ENCODE measurements at places on chromosomes 16 and 17. TPM values are rescaled to one million over a fixed set of nuclear protein-coding genes. Genes with fewer than 3 reads are reported as not detected.

The ANKS4B gene
- not detected for total RNA-seq

The RDM1 gene
- not detected for total RNA-seq

The DNAH9 gene
- not detected for total RNA-seq

The LYZL6 gene
- not detected for total RNA-seq

The TMED6 gene
- total RNA-seq, result not detected

The C17orf58 gene
- total RNA-seq, result 7.9 TPM

The ZNF286A gene
- 11.0 TPM for total RNA-seq
